ENCODE measurements at places on chromosomes 7 and 10.

DNA sequence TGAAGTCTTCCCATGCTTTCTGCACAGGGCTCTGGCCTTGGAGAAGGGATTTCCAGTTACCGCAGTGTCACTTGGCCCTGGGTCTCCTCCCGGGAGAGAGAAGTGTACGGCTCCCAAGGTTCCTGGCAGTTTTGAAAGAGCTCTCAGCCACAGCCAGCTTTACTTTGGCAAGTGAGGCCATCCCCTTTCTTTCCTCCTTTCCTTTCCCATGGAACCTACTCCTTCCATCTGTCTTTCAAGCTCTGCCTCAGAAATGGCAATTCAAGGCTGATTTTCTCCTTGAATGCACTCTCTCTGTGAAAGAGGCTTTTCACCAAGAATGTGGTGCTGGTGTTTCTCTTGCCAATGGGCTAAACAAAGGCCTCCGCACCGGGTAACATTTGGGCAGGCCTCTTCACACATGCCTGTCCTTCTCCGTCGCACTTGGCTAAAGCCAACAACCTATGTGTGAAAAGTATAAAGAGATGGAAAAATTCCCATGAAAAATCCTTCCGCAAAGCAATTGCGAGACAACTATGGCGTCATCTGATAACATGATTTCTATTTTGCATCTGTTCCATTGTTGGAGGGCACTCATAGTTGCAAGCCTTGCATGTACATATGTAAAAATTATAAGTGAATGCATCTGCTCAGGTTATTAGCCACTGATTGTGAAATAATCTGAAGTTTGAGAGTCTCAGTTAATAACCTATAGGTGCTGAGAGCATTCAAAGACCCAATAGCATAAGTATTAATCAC, 125.4 kb downstream of the PFKFB3 start:
- DNase-seq = no peak

- no peak for DNase-seq
Measured at GRCh38 chr7:70093205-70093904, 495.1 kb downstream of the AUTS2 start.

- no peak for DNase-seq
Measured at GRCh38 chr10:131172433-131172832, 139.1 kb downstream of the TCERG1L start.

DNA sequence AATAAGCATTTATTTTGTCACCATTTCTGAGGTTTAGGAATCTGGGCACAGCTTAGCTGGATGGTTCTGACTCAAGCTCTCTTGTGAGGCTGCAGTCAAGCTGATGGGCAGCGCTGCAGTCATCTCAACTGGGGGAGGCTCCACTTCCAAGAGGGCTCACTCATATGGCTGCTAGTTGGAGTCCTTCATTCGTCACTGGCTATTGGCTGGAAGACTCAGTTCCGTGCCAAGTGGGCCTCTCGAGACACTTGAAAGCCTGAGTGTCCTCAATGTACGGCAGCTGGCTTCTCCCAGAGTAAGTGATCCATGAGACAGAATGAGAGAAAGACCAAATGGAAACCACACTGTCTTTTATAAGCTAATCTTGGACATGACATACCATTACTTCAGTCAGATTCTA, 21.6 kb upstream of the COL13A1 start:
- DNase-seq = no peak

DNA sequence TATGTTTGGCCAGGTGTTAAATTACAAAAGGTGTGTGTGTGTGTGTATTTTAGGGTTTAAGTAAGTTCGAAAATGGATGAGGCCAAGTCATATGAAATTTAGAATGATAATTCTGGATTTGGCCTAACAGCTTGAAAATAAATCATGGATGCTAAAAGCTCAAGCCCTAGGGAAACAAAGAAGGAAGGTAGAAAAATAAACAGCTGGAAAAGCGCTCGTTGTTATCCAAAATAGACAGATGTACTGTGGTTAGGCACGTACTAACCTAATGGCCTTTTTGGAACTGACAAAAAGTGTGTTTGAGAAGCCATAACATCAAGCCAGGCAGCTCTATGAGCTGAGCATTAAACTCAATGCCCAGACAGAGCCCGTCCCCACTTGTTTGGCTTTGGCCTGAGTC, 17.5 kb upstream of the PALS2 start:
- no peak for DNase-seq

- no peak for DNase-seq
Measured at GRCh38 chr7:37144423-37144822, 304.2 kb downstream of the ELMO1 start.

- no peak for DNase-seq
Measured at GRCh38 chr10:52674474-52674873, 98.1 kb downstream of the MBL2 start.

GRCh38 chr10:97169911-97170693, 15.7 kb downstream of the SLIT1 start:
- no peak for DNase-seq
